ENCODE measurements at places on chromosomes 6 and 20.

DNA sequence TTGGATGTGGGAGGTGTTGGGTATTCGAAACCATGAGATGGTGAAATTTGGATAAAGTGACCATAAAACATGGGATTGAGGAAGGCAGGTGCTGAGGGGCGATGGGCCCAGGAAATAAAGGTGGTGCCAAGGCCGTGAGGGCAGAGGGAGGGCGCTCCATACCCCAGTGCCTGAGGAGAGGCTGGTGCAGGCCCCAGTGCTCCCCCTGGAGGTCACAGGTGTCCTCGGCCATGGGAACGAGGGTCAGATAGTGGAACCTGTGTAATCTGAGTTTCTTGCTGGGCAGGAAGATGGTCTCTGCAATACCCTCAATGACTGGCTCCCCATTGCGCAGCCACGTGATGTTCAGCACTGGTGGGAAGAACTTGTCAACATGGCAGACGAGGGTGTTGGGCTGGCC, 16.2 kb downstream of the HLA-DPB1 start:
- peak; percentile 16 for DNase-seq

DNA sequence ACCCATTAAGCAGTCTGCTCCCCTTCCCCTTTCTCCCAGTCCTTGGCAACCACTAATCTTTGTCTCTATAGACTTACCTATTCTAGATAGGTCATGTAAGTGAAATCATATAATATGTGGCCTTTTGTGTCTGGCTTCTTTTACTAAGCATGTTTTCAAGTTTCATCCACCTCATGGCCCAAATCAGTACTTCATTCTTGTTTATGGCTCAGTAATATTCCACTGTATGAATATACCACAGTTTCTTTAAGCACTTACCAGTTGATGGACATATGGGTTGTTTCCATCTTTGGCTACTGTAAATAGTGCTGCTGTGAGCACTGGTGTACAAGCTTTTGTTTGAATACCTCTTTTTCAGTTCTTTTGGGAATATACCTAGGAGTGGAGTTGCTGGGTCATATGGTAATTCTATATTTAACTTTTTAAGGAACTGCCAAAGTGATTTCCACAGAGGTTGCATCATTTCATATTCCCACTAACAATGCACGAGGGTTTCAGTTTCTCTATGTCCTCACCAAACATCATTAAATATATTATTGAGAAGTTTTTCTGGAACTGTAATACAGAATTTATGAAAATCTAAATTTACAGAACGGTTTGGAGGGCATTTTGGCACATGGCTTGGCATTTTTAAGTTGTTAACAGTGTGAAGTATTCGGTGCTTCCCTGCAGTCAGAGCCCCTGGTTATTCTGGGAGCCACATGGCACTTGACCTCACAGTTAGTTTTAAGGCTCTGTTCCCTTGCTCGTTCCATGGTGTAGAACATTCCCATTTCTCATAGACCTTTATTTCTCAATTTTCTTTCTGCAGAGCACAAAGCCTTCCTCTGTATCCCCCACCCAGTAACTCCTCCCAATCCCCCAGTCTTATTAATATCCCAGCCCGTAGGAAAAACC, 27.0 kb upstream of the DTNBP1 start:
- peak; percentile 51 for DNase-seq

DNA sequence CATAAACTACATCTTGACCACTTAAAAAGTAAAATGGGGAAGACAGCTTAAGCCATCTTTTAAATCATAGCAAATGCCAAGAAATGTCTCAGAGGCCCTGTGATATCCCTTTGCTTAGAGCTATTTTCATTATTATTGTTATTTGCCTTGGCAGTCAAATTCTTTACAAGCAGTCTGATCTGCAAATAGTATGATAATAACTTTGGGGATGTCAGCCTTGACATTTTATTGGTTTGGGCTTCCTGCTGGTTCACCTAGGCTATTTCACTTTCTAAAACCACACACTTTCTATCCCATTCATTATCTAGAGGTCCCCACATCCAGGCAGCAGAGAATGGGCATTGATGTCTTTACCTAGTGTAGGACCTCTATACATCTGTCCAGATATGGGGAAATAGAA, 125.1 kb downstream of the PDE7B start:
- DNase-seq, result no peak

- no peak for DNase-seq
Observed at GRCh38 chr20:10758446-10758845, 84.6 kb upstream of the JAG1 start.

- no peak for DNase-seq
Observed at GRCh38 chr6:129186988-129187387, 304.1 kb downstream of the LAMA2 start.

GRCh38 chr20:1324598-1325172, 4.3 kb downstream of the SDCBP2 start:
- DNase-seq, result peak; percentile 69

DNA sequence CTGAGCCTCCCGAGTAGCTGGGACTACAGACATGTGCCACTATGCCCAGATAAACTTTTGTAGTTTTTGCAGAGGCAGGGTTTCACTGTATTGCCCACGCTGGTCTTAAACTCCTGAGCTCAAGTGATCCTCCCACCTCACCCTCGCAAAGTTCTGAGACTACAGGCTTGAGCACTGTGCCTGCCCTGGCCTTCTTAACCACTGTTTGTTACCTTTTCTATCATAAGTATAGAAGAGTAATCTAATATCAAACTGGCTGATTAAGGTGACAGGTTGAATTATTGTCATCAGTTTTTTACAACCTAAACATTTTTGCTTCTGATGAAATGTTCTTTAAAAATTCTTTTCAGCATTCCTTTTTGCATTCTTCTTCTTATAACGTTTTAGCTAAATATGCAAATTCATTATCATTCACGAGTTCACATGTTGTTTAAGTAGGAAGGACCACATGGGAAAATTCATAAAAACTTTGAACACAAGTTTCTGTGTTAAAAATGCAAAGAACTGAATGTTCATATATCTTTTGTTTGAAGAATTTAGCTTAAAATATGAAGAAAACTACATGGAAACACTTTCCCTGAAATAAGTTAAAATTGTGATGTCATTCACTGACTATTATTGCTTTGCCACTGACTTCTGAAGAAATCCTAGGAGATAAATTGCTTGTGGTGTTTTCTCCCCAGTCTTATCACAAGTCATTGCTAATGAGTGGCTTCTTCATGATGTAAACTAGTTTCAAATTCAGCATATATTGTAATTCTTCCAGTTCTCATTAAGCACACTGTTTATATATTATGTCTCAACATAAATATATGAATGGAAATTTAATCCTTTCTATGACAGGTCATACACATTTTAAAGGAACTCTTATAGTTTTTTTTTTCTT, 106.7 kb downstream of the ADGRB3 start:
- no peak for DNase-seq

GRCh38 chr6:9620263-9620662, 794.6 kb downstream of the TFAP2A start:
- DNase-seq, result no peak

GRCh38 chr6:111361648-111362047, 121.4 kb downstream of the REV3L start:
- peak; percentile 64 for DNase-seq

- no peak for DNase-seq
Observed at GRCh38 chr6:81088145-81088544, 664.3 kb downstream of the TENT5A start.

- peak; percentile 40 for DNase-seq
Observed at GRCh38 chr20:57048027-57048869, 218.2 kb downstream of the BMP7 start.

GRCh38 chr6:14092838-14093789, 24.5 kb upstream of the CD83 start:
- DNase-seq, result no peak

- DNase-seq, result peak; percentile 81
Observed at GRCh38 chr6:19851241-19852089, 14.3 kb downstream of the ID4 start.

- peak; percentile 68 for DNase-seq
Observed at GRCh38 chr6:33430991-33431879, 11.4 kb downstream of the SYNGAP1 start.

DNA sequence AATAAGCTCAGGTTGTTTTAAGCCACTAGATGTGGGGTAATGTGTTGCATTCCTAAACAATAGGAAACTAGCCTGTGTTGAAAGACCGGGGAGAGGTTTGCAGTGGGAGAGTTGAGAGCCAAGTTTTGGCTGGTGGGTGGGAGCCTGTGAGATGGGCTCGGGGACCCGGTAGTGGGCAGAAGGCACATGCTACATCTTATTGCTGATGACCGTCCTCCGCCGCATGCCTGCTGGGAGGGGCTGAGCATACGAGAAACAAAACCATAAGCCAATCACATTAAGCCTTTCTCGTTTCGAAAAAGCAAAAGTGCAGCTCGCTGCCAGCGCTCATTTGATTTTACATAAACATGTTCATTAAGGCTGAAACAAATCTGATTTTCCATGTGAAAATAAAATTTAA, 57.4 kb upstream of the MPC1 start:
- DNase-seq, result no peak

DNA sequence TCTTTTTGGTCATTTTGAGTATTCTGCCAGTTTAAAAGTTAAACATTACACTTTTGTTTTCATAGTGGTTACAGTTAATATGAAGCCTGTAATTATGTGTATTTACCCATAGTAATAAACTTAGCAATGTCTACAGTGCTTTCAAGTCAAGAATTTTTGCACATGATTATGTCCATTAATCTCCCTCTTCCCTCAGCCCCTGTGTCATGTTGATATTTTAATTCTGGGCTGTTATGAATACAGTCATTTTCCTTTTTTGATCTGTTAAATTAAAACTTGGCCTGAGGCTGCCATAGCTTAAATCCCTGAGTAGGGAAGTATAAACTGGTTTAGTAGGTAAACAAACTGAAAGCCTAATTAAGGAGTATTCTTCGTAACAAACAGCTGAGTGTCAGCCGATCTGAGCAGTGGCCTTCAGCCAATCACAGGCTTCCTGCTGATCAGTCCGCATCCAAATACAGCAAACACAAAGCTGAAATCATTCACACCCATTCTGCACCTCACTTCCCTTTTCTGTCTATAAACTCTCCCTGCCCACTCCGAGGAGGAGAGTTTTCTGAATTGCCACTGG, 9.5 kb upstream of the SFT2D1 start:
- DNase-seq, result no peak

DNA sequence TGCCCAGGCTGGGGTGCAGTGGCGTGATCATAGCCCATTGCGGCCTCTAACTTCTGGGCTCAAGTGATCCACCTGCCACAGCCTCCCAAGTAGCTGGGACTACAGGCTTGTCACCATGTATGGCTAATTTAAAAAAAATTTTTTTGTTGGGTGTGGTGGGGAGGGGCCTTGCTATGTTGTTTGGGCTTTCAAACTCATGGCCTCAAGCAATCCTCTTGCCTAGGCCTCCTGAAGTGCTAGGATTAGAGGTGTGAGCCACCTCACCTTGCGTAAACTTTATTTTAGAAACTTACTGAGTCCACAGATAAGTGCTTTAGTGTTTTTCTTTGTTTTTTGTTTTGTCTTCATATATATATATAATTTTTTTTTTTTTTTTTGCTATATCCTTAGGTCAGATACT, 9.1 kb downstream of the SMAP1 start:
- DNase-seq, result no peak

- DNase-seq, result no peak
Observed at GRCh38 chr6:90397929-90398674, 101.5 kb upstream of the BACH2 start.

- DNase-seq, result peak; percentile 41
Observed at GRCh38 chr6:71393471-71393870, 104.9 kb downstream of the OGFRL1 start.

- DNase-seq, result peak; percentile 7
Observed at GRCh38 chr6:166286839-166287271, 21.3 kb downstream of the PRR18 start.

DNA sequence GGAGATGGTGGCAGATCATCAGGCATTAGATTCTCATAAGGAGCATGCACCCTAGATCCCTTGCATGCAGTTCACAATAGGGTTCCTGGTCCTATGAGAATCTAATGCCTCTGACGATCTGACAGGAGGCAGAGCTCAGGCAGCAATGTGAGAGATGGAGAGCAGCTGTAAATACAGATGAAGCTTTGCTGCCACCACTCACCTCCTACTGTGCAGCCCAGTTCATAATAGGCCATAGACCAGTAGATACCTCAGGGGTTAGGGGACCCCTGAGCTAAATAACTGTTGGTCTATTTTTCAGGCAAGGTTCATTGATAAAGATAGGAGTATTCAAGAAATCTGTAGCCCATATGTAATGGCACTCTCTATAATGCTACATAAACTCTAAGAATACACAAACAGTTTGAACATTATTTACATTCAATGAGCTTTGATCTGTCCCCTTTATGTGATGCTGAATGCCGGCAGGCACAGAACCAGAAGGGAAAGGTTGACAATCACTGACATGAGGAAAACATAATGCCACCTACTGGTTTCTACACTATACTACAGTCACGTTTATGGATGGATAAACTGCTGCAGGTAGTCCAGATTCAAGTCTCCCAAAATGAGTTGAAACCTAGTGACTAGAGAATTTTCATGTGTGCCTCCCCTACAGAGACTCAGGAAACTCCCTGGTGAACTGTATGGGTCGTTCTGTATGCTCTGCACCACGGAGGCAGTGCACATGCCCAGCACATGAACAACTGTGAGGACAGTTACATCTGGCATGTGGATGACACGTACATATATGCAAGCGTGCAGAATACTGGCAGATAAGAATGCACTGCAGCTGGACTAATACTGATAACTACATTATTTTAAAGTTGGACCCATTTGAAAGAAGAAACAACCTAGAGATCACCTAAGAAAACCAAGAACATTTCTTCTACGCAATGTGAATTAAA, 72.0 kb downstream of the DST start:
- peak; percentile 34 for DNase-seq
